ENCODE measurements at places on chromosomes 2 and 18.

GRCh38 chr2:64698668-64699444 is 45.1 kb upstream of the SERTAD2 start:
- peak; percentile 59 for DNase-seq

- no peak for DNase-seq
Measured at GRCh38 chr2:69011611-69012157, 1.3 kb upstream of the ANTXR1 start.

- no peak for DNase-seq
Measured at GRCh38 chr2:97067279-97068004, 27.2 kb downstream of the FAHD2B start.

- DNase-seq, result no peak
Measured at GRCh38 chr2:217048730-217049129, 188.9 kb upstream of the TNP1 start.

- DNase-seq, result no peak
Measured at GRCh38 chr2:170142502-170142901, 35.4 kb upstream of the MYO3B start.

GRCh38 chr2:191951376-191951775 is 104.5 kb upstream of the CAVIN2 start:
- DNase-seq, result no peak

DNA sequence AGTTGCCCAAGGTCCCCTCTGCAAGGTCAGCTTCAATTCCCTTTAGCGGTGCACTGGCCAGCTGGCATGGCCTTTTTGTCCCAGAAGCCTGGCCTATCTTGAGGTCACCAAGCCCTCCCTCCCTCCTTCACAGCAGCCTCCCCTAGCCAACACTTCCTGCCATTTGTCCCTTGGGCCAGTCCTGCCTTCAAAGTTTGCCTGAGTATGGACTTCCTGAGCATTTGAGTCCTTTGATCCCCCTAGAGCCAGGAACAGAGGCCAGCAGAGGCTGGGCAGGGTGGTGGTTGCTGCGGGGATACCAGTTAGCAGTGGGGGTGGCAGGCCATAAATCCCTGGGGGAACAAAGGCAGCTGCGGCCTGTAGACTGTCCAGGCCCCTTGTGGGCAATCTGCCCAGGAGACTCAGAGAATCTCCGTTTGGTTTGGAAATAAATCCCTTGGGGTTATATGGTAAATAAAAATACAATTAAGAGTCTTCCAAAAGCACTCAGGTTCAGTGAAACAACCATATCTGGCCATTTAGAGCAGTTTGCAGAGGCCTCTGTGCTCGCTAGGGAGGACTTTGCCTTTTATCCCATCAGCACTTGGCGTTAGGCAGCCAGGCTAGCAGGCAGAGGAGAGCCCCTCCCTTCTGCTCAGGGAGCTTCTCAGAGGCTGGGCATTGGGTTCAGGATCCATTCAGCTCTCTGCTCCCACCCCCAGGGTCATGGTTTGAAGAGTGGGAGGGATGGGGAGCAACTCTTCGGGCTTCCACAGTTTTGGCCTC is 3.1 kb upstream of the HES6 start:
- no peak for DNase-seq

DNA sequence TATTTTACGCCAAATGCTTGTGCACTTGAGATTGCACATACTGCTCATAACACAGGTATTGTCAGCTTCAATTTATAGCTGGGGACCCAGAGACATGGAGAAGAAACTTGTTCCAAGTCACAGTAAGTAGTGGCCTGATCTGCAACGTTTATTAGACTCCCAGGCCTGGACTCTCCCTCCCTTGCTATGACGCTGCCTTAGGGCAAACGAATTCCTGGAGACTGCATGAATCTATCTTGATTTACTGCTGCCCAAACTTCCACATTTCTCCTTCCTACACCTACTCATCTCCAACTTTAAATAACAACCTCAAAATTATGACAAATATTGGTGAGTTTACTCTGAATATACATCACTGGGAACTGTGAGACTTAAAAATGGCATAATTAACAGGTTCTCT is 145.1 kb upstream of the CCDC195 start:
- DNase-seq, result no peak

- DNase-seq, result no peak
Measured at GRCh38 chr2:39730685-39731302, 48.3 kb downstream of the THUMPD2 start.

DNA sequence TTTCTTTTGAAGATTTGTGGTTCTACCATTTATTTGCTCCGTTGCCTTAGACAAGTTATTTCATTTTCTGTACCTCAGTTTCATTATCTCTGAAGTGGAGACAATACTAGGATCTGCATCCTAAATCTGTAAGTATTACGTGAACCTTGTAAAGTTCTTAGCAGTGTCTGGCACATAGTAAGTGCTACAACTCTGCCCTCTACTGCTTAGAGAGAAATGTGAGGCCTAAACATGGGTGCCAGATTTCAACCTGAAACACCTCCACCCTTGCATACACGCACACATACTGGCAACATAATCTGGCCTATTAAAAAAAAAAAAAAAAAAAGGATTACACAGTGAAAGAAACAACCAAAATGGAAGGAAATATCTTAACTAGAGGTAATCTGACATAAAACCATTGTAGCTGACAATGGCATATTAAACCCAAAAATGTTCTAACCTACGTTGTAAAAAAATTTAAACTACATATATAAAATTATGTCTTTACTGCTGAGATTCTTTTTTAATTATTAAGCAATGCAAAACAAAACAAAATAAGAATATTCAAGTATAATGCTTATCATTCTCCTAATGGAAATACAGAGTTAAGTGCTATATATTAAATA is 132.6 kb downstream of the MAP2 start:
- no peak for DNase-seq

DNA sequence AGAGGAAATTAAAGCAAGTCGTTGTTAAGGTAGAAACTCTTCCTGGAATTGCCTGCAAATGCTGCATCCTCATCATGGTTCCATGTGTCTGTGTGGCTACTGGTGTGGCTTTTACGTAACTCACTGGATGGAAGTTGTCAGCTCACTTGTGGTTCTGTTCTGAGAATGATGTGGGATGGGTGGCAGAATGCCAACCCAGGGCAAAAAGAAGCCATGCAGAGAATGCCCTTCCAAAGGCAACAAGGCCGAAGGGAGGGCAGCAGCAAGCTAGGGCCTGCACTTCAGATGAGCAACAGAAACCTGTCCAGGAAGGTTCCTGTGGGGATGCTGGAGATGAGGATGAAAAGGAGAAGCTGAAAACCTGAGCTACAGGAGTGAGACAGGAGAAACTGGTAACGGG is 10.4 kb upstream of the NAPG start:
- no peak for DNase-seq

DNA sequence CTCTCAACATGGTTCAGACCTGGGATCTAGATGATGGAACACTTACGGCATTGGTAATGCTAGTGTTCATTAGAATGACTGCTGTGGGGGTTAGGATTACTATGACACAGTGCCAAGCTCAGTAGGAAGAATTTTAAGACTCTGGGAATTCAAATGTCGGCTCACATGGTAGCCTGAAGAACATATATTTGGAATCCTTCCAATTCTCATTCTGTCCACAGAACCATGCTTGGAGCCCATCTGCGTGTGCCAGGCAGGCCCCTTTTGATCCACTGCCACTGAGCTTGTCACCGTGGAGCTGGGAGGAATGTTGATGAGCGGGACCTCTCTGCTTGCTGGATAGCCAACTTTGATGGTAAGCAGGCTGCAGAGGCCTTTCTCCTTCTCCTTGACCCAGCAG is 322.0 kb upstream of the SOX11 start:
- DNase-seq, result no peak

DNA sequence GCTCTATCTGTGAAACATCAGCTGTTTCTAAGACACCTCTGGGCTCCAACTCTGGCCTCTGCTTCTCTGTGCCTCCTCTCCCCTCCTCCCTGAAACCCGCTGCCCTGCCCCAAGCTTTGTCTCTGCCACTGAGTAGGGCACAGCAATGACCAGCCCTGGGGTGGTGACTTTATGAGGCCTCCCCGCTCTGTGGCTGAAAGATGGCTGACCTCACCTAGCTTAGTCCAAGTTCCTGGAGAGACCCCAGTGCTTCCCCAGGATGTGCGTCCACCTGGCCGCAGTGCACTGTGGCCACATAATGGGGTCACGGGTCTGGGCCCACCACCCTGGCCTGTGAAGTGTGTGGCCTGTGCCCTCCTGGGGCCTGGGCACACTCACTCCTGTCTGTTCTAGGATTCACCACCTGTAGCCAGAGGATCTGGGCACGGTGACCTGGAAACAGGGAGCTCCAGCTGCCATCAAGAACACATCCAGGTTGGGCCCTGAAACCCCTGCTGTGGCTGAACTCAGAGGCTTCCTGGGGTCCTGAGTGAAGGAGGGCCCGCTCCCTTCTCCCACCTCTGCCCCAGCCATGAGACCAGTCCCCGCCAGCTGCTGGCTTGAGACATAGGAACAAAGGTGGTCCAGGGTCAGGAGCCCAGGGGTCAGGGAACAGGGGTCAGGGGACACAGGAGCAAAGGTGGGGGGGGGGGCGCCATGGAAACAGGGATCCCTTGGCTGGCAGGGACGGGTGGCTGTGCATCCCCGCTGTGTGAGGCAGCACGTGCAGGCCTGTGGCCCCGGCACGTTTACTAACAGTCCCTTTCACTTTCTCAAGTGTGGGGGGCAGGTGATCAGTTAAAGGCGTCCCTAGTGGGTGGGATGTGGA is 29.3 kb upstream of the OTOS start:
- DNase-seq, result no peak

DNA sequence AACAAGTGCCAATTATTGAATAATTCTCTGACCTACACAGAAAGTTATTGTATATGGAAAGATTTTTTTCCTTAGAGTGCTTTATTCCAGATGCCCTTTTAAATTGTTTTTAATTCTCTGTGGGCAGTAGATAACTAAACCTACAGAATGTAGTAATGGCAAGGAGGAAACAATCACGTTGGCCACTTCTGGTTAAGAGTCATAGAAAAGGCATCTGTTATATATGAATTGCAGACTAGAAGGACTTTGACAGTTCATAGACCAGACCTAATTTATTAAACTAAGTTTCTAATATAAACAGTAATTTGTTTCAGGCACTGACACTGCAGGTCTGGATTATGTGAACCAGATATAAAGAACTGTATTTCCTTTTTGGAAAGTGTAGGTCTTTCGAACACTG is 607.5 kb downstream of the PLCL1 start:
- no peak for DNase-seq

DNA sequence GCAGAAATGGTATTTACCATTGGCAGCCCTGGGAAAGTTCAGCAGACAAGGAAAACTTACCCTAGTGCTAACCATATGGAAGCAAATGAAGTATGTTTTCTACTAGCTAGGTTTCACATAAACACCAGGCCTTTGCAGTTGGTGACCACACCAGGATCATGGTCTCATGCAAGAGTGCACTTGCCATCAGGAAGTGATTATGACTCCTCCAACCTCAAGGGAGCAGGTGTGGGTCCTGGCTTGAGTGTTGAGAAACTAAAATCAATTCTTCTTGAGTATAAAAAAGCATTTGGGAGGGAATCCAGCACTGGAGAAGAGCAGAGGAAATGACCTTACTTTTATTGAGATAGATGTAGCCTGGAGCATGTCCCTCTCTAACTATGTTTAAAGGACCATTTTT is 56.8 kb upstream of the SPAG16 start:
- DNase-seq, result no peak

- DNase-seq, result no peak
Measured at GRCh38 chr2:235052514-235053354, 100.9 kb downstream of the SH3BP4 start.

GRCh38 chr2:85011098-85011497 is 40.1 kb downstream of the KCMF1 start:
- no peak for DNase-seq

DNA sequence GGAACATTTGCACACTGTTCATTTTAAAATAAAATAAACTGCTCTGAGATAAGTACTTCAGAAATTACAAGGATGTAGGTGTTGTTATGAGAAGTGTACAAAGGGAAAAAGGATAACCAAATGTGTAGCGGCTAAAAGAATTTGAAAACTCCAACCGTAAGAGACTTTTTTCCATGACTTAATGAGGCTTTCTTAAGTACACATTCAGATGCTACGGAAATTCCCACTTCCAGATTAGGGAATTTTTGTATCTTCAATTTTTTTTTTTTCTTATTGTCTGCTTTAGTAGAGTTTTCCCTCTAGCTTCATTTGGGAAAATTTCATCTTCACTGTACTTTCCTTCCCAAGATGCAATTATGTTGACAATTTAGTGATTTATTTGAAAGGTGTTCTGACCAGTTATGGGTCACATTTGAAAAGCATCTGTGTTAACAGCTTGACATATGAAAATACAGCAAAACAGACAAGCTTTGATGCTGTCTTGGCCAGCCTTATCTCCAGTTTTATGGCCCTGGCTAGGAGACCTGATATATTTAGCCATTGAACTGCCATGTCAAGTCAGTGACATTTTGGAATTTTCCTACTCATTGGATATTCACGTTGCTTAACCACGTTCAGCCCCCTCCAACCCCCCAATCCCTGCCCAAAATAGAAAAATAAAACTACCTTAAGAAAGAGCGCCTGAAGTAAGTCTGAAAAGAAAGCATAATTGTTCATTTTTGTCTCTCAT is 105.6 kb downstream of the FEZ2 start:
- DNase-seq, result no peak

DNA sequence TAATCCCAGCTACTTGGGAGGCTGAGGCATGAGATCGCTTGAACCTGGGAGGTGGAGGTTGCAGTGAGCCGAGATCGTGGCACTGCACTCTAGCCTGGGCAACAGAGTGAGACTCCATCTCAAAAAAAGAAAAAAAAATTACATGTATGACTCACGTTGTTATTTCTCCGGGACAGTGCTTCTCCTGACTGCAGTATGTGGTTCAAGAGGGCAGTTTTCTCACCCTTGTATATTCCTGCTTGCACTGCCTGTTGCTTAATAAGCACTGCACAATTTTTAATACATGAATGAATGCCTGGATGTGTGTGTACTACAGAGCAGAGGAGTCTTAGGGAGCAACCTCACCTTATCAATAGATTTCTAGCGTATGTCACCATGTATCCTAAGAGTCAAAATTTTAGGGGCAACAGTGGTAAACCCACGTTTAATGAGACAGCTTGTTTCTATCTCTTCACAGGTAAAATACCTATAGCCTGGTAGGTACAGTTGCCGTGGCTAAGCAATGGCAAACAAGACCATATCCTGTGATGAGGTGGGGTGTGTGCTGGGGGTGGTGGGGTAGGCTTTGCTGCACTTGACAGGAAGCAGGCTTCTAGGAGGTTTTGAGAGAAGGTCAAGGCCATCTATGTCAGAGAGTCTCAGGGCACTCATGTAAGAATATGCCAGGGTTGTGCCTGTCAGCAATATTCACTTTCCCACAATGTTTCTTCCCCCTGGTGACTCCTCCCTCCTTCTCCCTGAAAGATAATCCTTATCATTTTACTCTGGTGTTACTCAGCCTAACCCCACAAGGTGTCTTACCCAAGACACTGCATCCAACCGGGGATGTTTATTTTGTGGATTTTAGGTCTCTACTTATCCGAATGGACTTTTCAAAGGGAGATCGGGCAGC is 36.9 kb upstream of the MEX3C start:
- DNase-seq, result no peak
